ENCODE measurements at places on chromosomes 4 and X.

DNA sequence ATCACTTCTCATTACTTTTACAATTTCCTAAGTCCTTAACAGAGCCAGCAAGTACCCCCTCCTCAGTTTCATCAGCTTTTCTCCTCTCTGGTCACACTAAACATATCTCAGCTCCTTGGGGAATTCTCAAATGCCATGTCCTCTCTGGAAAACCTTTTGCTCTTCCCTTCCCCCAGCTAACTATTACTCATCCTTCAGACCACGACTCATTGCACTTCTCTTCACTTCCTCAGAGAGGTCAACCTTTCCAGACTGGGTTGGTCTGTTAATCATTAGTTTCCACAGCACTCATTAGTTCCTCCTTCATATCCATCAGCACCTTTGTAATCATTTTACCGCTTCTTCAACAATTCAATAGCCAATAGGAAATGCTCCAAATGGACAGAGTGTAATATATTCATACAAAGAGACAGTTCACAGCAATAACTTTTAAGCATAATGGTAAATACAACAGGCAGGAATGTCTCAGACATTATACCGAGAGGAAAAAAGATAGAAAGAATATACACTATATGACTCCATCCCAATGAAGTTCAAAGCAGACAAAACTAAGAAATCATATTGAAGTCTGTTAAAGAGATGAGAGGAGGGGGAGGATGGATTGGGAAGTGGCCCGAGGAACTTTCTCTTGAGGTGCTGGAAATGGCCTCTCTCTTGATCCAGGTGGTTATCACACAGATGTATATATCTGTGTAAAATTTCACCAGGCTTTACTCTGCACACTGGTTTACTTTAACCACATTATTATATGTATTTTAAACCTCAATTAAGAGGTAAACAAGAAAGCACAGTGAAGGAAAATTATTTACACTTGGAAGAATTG is 39.6 kb downstream of the DDX60L start:
- DNase-seq: peak; percentile 6

GRCh38 chrX:136762820-136763452 is 17.8 kb downstream of the ARHGEF6 start:
- DNase-seq: no peak

DNA sequence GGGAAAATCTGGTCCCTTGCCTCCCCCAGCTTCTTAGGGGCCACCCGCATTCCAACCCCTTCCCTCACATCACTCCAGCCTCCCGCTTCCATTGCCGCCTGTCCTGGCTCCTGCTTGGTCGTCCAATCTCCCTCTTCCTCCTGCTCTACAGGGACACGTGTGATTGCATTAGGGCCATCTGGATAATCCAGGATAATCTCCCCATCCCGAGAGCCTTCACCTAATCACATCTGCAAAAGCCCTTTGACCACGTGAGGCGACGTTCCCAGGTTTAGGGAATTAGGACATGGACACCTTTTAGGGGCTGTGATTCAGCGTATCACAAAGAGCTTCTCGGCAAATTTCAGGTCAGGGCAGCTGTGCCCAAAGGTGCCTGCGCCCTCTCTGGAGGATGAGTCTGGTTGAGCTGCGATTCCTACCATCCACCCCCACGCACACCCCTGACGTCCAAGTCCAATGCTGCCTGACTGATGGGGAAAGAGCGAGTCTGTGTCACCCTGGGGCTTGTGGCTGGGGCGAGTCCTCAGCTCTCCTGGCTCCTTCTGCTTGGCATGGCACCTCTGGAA is 104.6 kb downstream of the PSAPL1 start:
- no peak for DNase-seq

GRCh38 chrX:106932492-106932923 is 12.3 kb downstream of the CLDN2 start:
- DNase-seq: peak; percentile 2

DNA sequence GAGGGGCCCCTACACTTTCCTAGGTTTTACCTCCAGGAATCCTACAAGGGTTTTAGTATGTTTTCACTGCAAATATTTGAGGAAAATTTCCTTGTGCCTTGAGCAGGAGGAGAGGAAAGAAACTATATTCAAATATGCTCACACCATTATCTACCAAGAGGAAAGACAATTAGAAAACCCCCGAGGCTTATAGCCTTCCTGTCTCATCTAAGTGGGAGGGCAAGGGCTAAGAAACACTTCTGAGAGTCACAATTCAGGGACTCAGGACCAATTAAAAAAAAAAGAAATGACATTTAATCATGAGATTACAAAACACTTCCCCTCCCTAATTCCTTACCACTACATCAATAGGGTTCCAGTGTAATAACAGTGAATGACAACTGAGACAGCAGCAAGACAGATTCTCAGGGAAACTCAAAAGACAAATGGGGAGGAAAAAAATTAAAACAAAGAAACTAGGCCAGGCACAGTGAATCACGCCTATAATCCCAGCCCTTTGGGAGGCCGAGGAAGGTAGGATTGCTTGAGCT is 45.6 kb downstream of the ATRX start:
- DNase-seq: no peak

- DNase-seq: no peak
Observed at GRCh38 chr4:1152290-1152689, 20.1 kb downstream of the SPON2 start.

DNA sequence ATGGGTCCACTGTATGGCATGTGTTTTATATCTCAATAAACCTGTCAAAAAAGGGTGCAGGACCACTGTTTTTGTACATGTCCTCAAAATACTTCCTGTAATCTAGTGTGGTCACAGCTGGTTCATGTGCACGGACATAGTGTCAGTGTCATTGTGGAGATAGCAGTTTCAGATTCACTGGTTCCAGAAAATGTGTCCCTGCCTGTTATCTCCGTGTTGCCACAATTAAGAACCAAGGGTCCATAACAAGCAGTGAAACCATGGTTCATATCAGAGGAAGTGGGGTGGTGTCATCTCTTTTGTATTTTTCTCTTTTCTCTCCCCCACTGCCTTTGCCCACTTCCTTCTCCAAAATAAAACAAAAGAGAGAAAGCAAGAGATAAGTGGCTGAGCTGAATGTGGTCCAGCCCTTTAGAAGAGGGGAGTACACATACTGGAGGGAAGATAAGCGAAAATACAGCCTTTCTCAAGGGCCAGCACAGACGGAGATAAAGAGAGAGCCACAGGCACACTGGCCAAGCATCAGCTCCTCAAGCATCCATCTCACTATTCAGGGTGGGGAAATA is 51.2 kb downstream of the TBL1X start:
- no peak for DNase-seq

GRCh38 chr4:34280131-34280530 is 1964.2 kb downstream of the ARAP2 start:
- peak; percentile 1 for DNase-seq

DNA sequence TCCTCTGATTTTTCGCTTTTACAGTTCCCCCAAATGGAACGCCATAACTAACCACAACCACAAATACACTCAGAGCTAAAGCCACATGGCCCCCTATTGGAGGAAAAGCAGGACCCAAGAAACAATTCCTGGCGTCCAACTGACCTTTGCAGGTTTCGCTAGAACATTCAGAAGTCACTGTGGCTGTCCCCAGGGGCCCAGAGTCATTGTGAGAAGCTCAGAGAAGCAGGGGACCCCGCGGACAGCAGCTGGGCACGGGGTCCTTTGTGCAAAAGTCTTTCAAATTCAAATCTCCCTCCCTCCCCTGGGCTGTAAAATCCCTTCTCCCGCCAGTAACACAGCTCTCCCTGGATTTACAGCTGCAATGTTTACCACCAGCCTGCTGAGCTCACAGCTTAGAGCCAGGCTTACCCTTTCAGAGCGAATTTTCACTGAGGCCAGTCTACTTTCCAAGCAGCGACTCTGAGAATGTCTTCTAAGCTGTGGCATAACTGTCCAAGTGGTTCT is 214.8 kb downstream of the CRLF2 start:
- no peak for DNase-seq

DNA sequence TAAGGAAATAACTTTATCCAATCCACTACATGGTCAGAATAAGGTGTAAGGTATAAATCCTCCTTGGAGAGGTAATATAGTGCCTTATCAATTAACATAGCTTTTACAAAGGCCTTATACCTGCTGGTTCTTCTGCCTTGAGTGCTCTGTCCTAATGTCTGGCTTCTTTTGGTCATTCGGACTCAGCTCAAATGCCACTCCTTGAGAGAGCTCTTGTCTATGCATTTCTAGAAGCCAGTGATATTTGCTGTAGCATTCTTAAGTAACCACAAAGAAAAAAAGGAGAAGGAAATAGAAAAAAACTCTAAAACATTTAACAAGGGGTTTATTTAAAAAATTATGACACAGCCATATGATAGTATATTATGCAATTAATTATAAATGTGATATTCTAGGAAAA is 444.8 kb upstream of the SLIT2 start:
- no peak for DNase-seq

GRCh38 chr4:37769391-37769989 is 57.0 kb upstream of the PGM2 start:
- no peak for DNase-seq

Measured in fibroblast of gingiva (primary cell).